Muscle of leg (tissue), 16 donors: ENCODE measurements at places on chromosomes 11 and 22. TPM values are rescaled to one million over a fixed set of nuclear protein-coding genes. Genes with fewer than 3 reads are reported as not detected.

DNA sequence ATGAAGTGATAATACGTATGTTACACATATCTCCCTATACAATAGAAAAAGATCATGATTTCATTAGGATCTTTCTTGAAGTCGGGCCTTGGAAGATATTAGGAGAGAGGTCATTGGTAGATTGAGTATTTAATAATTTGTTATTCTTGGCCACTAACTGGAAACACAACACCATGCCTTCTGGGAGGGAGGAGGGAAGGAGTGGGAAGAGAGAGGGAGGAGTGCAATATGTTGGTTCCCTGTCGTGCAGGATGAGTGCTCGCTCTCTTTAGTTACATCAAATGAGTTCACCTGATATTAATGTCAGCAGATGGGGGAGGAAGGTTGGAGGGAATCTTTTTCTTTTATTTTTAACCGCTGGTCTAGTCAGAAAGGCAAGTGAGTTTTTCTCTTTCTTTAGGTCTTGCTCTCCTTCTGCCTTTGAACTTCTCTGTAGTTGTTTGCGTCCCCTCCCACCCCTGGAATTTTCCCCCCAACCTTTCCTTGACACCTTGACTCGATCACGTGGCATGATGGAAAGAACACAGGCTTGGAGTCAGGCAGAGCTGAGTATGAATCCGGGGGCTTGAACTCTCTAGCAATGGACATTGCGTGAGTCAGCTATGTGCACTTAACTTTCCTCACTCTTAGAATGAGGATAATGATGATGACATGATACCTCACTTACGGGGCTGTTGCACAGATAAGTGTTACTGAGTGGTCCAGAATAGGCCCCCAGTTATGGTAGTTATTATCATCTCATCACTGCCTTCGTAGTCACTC is 6.2 kb downstream of the ADAMTS15 start:
- peak overlapping the region; percentile 13 for H3K27ac ChIP-seq
- H3K4me1 ChIP-seq = peaks cover 79% of the 10 kb centered on the region
- DNase-seq = peak; percentile 44
- no peak overlapping the region for H3K4me3 ChIP-seq

DNA sequence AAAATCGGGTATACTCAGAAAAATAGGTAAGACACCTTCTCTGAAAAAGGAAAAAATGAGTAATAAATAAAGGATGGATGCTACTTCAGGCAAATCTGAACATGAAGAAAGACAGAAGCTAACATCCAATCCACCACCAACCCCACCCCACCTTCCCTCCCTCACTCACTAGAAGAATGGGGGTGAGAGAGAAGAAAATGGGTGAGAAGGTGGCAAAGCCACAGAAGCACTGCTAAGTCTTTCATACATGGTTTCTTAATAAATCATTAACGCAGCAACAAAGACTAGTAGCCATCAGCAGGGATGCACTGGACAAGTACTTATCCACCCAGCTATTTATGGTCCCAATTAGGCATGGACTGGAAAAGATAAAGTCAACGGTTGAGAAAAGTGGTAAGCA is 5.9 kb downstream of the FHIP1B start:
- H3K27ac ChIP-seq = no peak overlapping the region
- peaks cover 8% of the 10 kb centered on the region for H3K36me3 ChIP-seq
- no peak overlapping the region for H3K4me3 ChIP-seq
- no peaks in the 10 kb centered on the region for H3K27me3 ChIP-seq
- peaks cover under 1% of the 10 kb centered on the region for H3K4me1 ChIP-seq
- DNase-seq = no peak

DNA sequence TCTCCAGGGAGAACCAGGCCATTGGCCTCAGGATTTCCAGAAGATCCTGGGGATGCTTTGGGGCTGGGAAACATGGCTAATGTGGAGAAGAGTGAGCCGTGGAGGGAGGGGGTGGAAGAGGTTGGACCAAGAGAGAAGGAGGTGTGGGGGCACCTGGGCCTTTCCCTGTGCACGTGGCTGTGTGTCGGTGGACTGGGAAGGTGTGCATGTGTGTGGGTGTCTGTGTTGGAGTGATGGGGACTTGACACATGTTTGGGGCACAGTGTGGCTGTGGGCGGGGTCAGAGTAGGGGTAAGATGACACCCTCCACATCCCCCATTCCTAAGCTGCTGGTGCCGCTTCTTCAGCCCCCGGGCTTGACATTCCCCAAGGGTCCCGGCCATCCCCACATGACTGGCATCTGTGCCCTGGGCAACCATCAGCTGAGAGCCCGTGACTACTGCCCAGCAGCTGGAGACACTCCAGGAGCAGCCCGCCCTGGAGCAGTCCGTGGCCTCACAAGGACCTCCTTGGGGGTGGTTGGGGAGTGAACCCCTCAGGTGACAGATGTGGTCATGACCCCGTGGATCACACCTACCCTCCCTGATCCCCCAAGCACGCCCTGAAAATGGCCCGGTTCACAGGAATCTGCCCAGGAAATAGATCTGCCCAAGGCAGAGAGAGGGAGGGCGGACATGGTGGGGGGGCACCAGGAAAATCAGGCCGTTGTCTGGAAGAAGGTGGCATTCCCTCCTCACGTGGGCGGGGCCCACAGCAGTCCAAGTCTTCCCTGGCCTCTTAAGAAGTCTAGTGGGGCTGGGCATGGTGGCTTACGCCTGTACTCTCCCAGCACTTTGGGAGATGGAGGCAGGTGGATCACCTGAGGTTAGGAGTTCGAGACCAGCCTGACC is 34.8 kb upstream of the SOX10 start:
- no peaks in the 10 kb centered on the region for H3K36me3 ChIP-seq
- no peak for DNase-seq
- H3K4me3 ChIP-seq = no peak overlapping the region
- peaks cover 33% of the 10 kb centered on the region for H3K4me1 ChIP-seq
- no peak overlapping the region for H3K27ac ChIP-seq

DNA sequence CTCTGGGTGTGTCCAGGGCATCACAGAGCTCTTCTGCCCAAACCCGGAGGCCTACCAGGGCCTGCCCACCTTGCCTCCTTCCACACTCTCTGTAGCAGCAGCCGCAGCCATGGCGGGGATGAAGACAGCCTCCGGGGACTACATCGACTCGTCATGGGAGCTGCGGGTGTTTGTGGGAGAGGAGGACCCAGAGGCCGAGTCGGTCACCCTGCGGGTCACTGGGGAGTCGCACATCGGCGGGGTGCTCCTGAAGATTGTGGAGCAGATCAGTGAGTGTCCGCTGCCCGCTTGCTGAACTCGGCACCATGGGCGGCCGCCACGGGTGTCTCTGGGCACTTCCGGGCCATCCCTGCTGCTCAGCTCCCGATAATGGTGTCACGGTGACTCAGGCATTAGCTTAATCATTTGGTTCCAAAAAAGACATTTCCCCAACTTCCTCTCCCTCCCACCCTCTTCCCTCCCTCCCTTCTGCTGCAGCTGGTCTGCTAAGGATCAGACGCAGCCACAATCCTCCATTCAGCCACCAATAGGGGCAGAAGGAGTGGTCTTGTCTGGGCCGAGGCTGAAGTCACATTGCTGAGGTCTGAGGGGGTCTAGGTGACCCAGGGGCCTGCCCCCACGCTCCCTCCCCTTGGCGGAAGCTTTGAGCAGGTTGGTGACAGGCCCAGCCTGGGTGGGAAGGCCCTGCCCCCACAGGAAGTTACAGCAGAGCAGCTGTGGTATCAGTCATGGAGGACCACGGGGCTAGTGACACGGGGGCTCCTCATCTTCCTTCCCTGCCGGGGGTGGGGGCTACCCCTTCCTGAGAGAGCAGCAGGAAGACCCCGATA is 950 bp downstream of the FERMT3 start:
- H3K27ac ChIP-seq = peak overlapping the region; percentile 94
- peaks cover 59% of the 10 kb centered on the region for H3K4me1 ChIP-seq
- H3K4me3 ChIP-seq = peak overlapping the region; percentile 20
- no peaks in the 10 kb centered on the region for H3K27me3 ChIP-seq
- peak; percentile 91 for DNase-seq

DNA sequence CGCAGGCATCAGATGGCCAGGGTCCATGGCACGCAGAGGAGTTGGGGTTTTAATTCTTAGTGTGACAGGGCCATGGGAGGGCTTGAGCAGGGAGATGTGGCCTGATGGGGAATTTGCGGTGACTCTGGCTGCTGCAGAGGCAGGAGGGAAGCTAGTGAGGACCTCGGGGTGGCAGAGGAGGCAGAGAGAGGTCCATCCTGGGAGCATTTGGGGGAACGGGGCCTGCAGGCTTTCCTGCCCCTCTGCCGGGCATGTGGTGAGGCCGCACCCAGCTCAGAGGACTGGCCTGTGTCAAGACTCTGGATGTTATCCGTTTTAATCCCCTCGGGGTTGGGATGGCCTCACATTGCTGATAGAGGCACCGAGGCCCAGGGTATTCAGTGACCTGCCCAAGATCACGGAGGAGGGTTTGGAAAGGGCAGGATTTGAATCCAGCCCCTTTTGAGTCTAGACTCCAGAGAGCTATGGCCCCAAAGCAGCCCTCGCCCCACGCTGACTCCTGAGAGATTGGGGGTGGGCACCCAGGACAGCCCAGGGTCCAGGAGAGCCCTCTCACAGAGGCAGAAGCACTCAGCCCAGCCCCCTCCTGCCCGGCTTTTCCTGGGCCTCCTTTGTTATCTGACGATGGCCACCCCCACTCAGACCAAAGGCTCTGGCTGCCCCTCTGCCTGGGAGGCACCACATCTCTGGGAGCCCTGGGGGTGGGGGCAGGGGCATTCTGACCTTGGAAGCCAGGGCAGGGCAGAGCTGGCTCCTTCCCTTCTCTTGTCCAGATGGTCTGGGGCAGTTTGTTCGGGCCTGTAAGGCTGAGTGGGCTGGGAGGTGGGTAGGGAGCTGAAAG is 13.9 kb downstream of the MGAT3 start:
- H3K27me3 ChIP-seq = no peaks in the 10 kb centered on the region
- no peak overlapping the region for H3K4me3 ChIP-seq
- no peaks in the 10 kb centered on the region for H3K36me3 ChIP-seq
- H3K4me1 ChIP-seq = peaks cover 67% of the 10 kb centered on the region
- peak overlapping the region; percentile 32 for H3K27ac ChIP-seq

GRCh38 chr11:68372625-68373024 is 60.2 kb downstream of the LRP5 start:
- H3K4me1 ChIP-seq = peaks cover 85% of the 10 kb centered on the region
- H3K27me3 ChIP-seq = no peaks in the 10 kb centered on the region
- peak overlapping the region; percentile 7 for H3K27ac ChIP-seq

GRCh38 chr11:6746086-6746618 is 25.6 kb downstream of the OR2AG2 start:
- no peaks in the 10 kb centered on the region for H3K27me3 ChIP-seq
- H3K36me3 ChIP-seq = no peaks in the 10 kb centered on the region
- peak overlapping the region; percentile 86 for H3K27ac ChIP-seq
- no peaks in the 10 kb centered on the region for H3K4me1 ChIP-seq
- H3K4me3 ChIP-seq = peak overlapping the region; percentile 25

DNA sequence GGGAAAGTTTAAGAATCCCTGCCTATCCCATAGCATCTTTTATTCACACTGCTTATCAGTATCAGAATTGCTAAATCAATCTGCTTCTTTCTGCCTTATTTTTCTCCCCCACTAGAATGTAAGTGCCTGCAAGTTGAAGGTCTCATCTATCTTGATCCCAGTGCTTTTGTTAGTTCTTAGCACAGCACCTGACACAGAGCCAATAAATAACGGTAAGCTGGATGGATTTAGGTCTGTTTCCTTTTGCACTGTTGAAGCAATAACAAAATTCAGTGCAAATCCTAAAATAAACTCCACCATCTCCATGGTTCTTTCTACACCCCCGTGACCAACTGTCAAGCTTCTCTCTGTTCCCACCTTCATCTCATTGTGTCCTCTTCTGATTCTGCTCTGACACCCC is 36.7 kb upstream of the CD44 start:
- H3K27me3 ChIP-seq = no peaks in the 10 kb centered on the region
- no peak overlapping the region for H3K27ac ChIP-seq
- H3K36me3 ChIP-seq = no peaks in the 10 kb centered on the region
- peak; percentile 77 for DNase-seq
- no peak overlapping the region for H3K4me3 ChIP-seq

DNA sequence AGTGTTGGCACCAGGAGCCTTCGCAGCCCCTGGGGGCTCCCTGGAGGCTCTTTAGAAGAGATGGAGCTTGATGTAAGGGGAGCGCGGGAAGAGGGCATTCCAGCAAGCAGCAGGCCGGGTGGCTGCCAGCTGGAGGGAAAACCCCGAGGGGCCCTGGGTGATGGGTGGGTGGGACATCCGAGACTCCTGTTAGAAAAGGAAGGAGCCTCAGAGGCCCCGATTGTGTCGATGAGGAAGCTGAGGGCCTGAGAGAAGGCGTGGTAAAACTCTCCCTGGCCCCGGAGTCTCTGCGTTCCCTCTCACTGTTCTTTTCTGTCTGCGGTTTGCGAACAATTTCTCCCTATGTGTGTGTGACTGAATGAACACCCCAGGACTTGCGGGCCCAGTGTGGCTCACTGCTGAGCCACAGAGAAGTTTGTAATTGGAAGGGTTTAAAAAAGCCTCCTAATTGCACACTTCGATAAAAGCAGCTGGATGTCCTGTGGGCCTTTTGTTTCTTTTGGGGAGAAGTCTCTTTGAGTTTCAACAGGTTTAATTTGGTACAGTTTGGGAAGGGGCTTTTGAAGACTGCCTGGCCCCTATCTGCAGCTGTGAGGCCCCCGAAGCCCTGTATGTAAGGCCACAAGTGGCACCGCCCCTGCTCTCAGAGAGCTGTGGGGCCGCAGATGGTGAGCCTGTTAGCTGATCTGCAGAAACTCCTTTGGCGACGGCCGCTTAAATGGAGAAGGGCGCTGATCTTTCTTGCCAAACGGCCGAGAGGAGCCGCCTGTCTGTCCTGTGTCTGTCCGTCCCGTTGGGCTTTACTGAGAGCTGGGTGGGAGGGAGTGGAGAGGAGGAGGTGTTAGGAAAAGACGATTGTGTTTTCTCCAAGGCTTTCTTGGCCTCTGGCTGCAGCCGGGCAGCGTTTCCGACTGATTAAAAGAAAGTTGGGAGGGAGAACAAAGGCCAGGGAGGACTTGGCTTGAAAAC is 2.0 kb downstream of the FBLN1 start:
- H3K4me3 ChIP-seq = peak overlapping the region; percentile 76
- no peaks in the 10 kb centered on the region for H3K27me3 ChIP-seq
- peaks cover 60% of the 10 kb centered on the region for H3K4me1 ChIP-seq
- peaks cover 8% of the 10 kb centered on the region for H3K36me3 ChIP-seq
- peak; percentile 90 for DNase-seq

DNA sequence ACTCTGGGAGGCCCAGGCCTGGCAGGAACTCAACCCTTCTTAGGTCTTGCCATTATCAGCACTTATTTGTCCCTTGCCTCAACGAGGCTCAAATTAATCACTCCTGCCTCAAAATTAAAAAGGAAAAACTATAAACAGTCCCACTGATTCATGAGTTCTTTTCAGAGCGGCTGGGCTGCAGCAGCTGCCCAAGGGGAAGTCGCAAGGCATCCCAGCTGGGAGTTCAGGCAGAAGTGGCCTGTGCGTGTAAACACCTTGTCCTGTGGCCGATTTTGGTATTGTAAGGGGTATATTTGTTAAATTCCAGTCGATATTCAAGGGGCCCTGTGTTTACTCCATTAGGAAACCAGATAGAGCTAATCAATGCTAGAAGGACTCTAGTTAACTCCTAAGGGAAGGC is 213.9 kb upstream of the CADM1 start:
- no peaks in the 10 kb centered on the region for H3K36me3 ChIP-seq
- no peak overlapping the region for H3K27ac ChIP-seq
- H3K27me3 ChIP-seq = peaks cover 14% of the 10 kb centered on the region

ASCL2 gene
- total RNA-seq = 0.53 TPM
